ENCODE measurements at places on chromosomes 12 and 14.
A peak's percentile ranks its signal among the peaks of the same experiment; 100 is the strongest.

DNA sequence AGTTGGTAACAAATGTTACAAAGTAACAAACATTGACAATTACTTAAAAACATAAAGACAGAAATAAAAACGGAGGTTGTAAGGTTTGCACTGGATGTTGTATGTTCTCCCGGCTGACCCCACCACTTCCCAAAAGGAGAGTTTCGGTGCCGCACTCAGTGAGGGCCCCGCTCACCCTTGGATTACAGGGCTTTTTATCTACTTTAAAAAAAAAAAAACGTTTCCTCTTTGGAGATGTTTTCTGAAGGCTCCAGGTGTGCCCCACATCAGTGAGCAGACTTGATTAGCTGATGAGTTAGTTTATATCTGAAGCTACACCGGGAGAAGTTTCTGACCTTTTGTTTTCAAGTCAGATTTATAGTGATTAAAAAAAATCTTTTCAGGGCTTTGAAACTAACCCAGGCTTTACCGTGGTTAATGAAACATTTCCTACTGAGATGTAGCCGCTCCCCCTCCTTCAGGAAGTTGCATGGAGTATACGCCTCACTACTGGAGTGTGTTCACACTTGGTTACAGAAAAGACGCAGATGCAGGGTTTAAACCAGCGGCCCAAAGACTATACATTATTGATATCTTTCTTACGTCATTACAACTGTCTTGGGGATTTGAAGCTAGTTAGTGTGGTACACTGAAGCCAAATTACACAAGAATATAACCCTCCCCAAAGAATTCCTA lies 38.0 kb upstream of the BCL7A start:
- H3K4me3 ChIP-seq, result no peak overlapping the region
- no peaks in the 10 kb centered on the region for H3K4me1 ChIP-seq
- H3K27me3 ChIP-seq, result no peaks in the 10 kb centered on the region
- DNase-seq, result no peak

- peak; percentile 88 for DNase-seq
- peak overlapping the region; percentile 88 for H3K27ac ChIP-seq
- no peaks in the 10 kb centered on the region for H3K36me3 ChIP-seq
- no peaks in the 10 kb centered on the region for H3K27me3 ChIP-seq
- peaks cover 30% of the 10 kb centered on the region for H3K4me1 ChIP-seq
- no peak overlapping the region for H3K4me3 ChIP-seq
Measured at GRCh38 chr14:61461808-61462275, 140.5 kb downstream of the PRKCH start.

GRCh38 chr12:25502118-25502517 lies 51.0 kb downstream of the LMNTD1 start:
- peaks cover 19% of the 10 kb centered on the region for H3K4me1 ChIP-seq
- no peak overlapping the region for H3K4me3 ChIP-seq
- DNase-seq, result no peak
- H3K36me3 ChIP-seq, result no peaks in the 10 kb centered on the region
- H3K27me3 ChIP-seq, result peaks cover 26% of the 10 kb centered on the region
- no peak overlapping the region for H3K27ac ChIP-seq

DNA sequence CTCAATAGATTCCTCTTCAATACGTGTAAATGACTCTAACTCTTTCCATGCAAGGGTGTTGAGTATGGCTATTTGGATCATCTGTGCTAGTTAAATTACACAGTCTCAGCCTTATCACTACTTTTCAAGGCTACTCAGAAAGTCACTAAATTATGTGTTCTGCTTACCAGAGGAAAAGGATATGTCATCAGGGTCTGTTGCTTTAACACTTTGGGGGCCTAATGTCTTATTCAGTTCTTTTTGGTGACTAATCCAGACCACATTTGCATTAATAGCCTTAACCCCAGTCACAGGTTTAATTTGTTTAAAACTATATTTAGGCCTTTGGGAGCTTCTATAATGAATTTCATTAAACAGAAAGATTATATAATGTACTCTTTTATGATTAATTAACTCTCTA lies 649.3 kb downstream of the RPS29 start:
- no peaks in the 10 kb centered on the region for H3K27me3 ChIP-seq
- H3K4me1 ChIP-seq, result no peaks in the 10 kb centered on the region
- DNase-seq, result no peak
- H3K36me3 ChIP-seq, result no peaks in the 10 kb centered on the region
- H3K4me3 ChIP-seq, result no peak overlapping the region
- no peak overlapping the region for H3K27ac ChIP-seq

GRCh38 chr12:52439420-52439819 lies 5.2 kb upstream of the KRT75 start:
- DNase-seq, result no peak
- H3K36me3 ChIP-seq, result no peaks in the 10 kb centered on the region
- peaks cover 39% of the 10 kb centered on the region for H3K4me1 ChIP-seq
- no peaks in the 10 kb centered on the region for H3K27me3 ChIP-seq
- H3K27ac ChIP-seq, result no peak overlapping the region

DNA sequence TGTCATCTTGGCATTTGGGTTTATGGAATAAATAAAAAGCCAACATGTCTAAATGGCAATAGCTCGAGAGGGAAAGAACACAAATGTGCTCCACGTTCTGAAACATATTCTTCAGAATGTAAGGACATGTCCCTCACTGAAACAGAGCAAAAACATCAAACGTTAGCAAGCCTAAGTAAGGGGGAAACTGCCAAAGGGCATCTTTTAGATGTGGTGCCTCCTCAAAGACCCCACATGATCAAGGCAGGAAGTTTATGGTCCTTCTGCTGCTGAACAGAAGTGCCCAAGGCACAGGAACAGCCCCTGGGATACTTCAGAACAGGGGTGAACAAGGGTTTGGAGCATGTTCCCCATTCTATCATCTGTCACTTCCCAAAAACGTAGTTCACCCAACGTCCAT lies 227.0 kb downstream of the ANO2 start:
- no peak for DNase-seq
- no peaks in the 10 kb centered on the region for H3K4me1 ChIP-seq
- H3K27me3 ChIP-seq, result no peaks in the 10 kb centered on the region
- no peak overlapping the region for H3K27ac ChIP-seq
- H3K36me3 ChIP-seq, result no peaks in the 10 kb centered on the region

DNA sequence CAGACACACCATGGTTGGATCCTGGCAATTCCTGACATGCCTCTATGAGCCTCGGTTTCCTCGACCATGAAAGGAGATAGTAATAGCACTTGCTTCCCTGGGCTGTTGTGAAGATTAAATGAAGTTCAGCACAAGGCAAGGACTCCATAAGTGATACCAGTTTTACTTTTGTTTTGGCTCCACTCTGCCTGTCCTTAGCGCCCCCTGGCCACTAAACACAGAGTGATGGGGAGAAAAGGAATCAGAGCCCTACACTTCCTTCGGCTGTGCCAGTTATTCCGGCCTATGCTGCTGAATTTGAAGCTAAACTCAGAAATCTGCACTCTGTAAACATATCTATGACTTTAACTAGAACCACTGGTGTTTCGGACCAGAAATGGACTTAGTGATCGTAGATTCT lies 173.8 kb downstream of the C12orf75 start:
- no peak for DNase-seq
- no peak overlapping the region for H3K4me3 ChIP-seq
- H3K27ac ChIP-seq, result no peak overlapping the region

All from osteoblast (primary cell).